ENCODE measurements at places on chromosomes 16 and 17. TPM values are rescaled to one million over a fixed set of nuclear protein-coding genes. Genes with fewer than 3 reads are reported as not detected.

DNA sequence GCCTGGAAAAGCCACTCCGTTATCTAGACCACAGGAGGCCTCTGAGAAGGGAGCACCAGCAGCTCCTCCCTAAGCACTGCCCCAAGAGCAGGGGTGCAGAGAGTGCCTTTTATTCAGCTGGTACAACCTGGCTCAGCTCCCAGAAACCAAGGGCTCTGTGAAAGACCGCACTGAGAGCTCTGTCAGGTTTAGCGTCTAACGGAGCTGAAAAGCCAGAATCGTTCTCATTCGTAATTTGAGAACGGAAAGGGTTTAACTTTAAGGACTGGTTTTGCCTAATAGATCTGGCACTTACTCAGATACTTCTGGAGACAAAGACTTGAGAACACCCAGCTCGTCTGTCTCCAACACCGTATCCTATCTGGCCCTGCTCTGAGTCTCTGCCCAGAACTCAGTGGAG, 13.5 kb downstream of the MPG start:
- no peak for DNase-seq
- no peaks in the 10 kb centered on the region for H3K4me1 ChIP-seq
- no peak overlapping the region for H3K27ac ChIP-seq
- no peaks in the 10 kb centered on the region for H3K36me3 ChIP-seq

GRCh38 chr17:50423553-50424159, 2.4 kb upstream of the ACSF2 start:
- no peaks in the 10 kb centered on the region for H3K27me3 ChIP-seq
- H3K4me1 ChIP-seq, result peaks cover 40% of the 10 kb centered on the region
- H3K4me3 ChIP-seq, result no peak overlapping the region

- peak; percentile 83 for DNase-seq
- H3K36me3 ChIP-seq, result no peaks in the 10 kb centered on the region
- H3K4me3 ChIP-seq, result peak overlapping the region; percentile 25
- H3K4me1 ChIP-seq, result peaks cover 99% of the 10 kb centered on the region
- peak overlapping the region; percentile 45 for H3K27ac ChIP-seq
These were observed 35.4 kb downstream of the CDRT15 start for GRCh38 chr17:14201021-14201987.

- peaks cover 6% of the 10 kb centered on the region for H3K36me3 ChIP-seq
- peaks cover 49% of the 10 kb centered on the region for H3K4me1 ChIP-seq
- no peak overlapping the region for H3K4me3 ChIP-seq
- H3K27ac ChIP-seq, result no peak overlapping the region
- H3K27me3 ChIP-seq, result no peaks in the 10 kb centered on the region
These were observed 12.2 kb downstream of the PRKCB start for GRCh38 chr16:23847948-23848347.

DNA sequence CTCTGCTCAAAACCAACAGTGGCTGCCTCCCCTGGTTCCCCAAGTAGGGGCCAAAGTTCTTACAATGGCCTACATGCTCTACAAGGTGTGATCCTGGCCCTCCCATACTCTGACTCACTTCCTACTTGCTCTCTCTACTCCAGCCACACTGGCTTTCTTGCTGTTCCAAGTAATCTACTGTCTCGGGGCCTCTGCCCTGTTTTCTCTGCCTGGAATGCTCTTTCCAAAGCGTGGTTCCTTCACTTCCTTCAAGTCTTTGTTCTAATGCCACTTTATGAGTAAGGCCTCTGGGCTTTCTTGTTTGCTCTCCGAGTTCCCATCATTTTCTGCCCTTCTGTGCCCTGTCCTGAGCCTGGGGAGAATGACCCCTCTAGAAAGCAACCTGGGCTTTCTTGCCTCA, 4.1 kb upstream of the CDH3 start:
- no peak for DNase-seq
- H3K27me3 ChIP-seq, result peaks cover 33% of the 10 kb centered on the region
- no peak overlapping the region for H3K4me3 ChIP-seq
- no peaks in the 10 kb centered on the region for H3K36me3 ChIP-seq
- no peak overlapping the region for H3K27ac ChIP-seq

DNA sequence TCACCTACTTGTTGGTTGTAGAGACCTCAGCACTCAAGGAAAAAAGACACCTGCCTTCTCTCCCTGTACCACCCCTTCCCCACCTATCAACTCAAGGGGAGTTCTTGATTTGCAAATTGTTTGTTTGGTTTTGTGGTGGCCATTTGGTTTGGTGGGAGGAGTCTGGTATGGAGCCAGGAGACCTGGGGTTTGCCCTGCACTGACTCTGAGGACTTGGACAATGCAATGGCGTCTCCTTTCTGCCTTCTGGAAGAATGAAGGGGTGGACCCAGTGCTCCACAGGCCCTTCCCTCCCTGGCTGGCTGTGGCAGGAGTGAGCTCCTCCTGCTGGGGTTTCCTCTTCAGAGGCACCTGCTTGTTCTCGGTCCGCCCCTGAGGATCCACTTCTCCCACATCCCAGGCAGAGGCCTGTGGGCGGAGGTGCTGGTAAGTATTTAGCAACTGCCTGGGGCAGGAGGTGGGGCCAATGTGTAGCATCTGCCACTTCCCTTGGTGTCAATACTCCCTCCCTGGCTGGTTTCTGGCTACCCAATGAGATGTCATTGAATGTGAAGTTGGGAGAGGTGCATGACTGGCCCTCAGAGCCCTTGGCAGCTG, 164.5 kb downstream of the NTN1 start:
- no peaks in the 10 kb centered on the region for H3K4me1 ChIP-seq
- no peak overlapping the region for H3K27ac ChIP-seq

DNA sequence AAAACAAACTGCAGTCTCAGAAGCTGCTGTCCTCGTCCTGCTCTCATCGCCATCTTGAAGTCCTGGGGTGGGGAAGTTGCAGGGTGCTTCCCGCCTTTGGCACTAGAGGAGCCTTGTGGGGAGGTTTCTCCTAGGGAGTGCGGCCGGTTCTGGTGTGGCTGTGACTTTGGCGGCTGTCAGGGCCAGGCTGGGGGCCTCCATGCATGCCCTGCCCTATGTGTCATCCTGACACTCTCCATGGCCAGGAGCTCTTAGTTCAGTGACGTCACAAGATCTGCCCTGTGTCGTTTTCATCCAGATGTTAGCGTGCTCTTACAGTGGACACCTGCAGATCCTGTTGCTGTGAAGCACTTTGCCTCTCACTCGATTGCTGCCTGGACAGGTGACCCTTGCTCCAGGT, 49.6 kb downstream of the PLD6 start:
- H3K4me1 ChIP-seq, result peaks cover 26% of the 10 kb centered on the region
- H3K27ac ChIP-seq, result no peak overlapping the region
- no peak for DNase-seq
- no peaks in the 10 kb centered on the region for H3K27me3 ChIP-seq
- peaks cover 30% of the 10 kb centered on the region for H3K36me3 ChIP-seq
- no peak overlapping the region for H3K4me3 ChIP-seq

DNA sequence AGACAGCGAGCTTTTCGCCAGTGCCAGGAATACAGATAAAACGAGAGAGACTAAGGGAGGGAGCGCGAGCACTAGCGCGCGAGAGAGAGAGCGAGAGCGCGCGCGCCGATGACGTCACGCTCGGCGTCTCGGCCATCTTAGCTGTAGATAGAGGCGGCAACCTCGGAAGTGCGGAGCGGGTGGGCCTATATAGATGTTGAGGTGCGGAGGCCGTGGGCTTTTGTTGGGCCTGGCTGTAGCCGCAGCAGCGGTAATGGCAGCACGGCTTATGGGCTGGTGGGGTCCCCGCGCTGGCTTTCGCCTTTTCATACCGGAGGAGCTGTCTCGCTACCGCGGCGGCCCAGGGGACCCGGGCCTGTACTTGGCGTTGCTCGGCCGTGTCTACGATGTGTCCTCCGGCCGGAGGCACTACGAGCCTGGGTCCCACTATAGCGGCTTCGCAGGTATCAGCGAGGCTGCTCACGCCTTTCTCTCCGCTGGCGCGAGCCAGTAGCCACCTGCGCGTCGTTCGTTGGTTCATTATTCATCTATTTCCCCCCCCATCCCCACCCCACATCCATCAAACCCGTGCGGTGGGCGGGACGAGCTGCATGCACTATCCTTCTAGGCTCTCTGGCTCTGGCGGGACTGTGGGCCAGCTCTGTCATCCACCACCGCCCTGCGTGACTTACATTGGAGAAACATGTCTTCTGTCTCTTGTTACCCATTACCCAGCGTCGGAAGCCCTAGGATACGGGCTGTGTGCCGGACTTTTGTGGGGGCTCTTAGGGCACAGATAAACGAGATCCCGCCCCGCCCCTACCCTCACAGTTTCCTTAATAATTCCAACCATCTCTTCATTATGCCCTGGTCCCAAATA, 795 bp downstream of the CYB5D2 start:
- peak overlapping the region; percentile 65 for H3K4me3 ChIP-seq
- no peaks in the 10 kb centered on the region for H3K27me3 ChIP-seq
- peaks cover 38% of the 10 kb centered on the region for H3K4me1 ChIP-seq
- peak; percentile 87 for DNase-seq
- peak overlapping the region; percentile 95 for H3K27ac ChIP-seq

- no peaks in the 10 kb centered on the region for H3K27me3 ChIP-seq
- H3K36me3 ChIP-seq, result no peaks in the 10 kb centered on the region
- no peak overlapping the region for H3K27ac ChIP-seq
- no peak overlapping the region for H3K4me3 ChIP-seq
- no peak for DNase-seq
These were observed 57.9 kb upstream of the C17orf78 start for GRCh38 chr17:37317867-37318266.

- H3K27me3 ChIP-seq, result no peaks in the 10 kb centered on the region
- H3K27ac ChIP-seq, result no peak overlapping the region
- DNase-seq, result no peak
- H3K36me3 ChIP-seq, result peaks cover 59% of the 10 kb centered on the region
- H3K4me3 ChIP-seq, result no peak overlapping the region
These were observed 18.2 kb downstream of the SRP68 start for GRCh38 chr17:76054112-76054476.

DNA sequence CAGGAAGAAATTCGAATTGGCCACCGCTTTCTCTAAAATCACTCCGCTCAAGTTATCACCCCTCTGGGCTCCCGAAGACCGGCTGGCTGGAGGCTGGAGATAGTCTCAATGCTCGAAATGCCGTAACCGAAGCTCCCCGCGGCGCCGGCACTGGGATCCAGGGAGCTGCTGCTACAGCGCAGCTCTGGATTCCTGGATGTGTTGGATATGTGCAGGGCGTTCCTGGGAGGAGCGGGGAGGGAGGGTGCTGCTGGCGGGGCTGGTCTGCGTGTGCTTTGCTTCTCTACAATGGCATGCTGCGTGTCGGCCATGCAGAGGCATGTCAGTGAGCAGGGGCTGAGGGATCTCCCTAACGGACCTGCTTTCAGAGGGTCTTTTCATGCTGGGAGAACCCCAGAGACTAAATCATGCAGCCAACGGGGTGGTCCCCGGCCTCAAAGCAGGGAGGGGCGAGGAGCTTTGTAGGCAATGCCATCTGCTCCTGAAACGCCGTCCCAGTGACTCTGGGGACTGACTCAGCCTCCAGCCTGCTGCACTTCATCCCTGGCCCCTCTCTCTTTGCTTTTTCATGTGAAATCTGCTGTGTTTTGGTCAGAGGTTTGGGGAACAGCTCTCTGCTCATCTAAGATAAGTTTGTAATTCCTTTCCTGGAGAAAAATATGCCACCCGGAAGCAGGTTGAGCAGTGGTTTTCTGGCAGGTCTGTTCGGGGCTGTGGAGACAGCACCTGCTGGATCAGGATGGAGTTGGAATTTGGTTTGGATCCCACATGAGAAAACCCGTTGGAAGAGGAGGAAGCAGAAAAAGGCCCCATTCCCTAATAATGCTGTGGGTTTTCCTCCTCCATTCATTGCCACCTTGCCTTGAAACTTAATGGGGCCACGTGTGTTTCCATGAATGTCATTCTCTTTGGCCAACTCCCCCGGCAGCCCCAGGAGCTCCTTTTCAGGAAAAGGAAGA, 311.4 kb downstream of the SEC14L1 start:
- H3K4me3 ChIP-seq, result peak overlapping the region; percentile 95
- H3K4me1 ChIP-seq, result peaks cover 57% of the 10 kb centered on the region
- no peak for DNase-seq
- H3K27me3 ChIP-seq, result no peaks in the 10 kb centered on the region
- H3K27ac ChIP-seq, result peak overlapping the region; percentile 77

GRCh38 chr16:4550591-4550990, 5.5 kb upstream of the C16orf96 start:
- no peak for DNase-seq
- no peaks in the 10 kb centered on the region for H3K36me3 ChIP-seq
- no peaks in the 10 kb centered on the region for H3K27me3 ChIP-seq
- H3K4me3 ChIP-seq, result no peak overlapping the region
- H3K4me1 ChIP-seq, result no peaks in the 10 kb centered on the region

DNA sequence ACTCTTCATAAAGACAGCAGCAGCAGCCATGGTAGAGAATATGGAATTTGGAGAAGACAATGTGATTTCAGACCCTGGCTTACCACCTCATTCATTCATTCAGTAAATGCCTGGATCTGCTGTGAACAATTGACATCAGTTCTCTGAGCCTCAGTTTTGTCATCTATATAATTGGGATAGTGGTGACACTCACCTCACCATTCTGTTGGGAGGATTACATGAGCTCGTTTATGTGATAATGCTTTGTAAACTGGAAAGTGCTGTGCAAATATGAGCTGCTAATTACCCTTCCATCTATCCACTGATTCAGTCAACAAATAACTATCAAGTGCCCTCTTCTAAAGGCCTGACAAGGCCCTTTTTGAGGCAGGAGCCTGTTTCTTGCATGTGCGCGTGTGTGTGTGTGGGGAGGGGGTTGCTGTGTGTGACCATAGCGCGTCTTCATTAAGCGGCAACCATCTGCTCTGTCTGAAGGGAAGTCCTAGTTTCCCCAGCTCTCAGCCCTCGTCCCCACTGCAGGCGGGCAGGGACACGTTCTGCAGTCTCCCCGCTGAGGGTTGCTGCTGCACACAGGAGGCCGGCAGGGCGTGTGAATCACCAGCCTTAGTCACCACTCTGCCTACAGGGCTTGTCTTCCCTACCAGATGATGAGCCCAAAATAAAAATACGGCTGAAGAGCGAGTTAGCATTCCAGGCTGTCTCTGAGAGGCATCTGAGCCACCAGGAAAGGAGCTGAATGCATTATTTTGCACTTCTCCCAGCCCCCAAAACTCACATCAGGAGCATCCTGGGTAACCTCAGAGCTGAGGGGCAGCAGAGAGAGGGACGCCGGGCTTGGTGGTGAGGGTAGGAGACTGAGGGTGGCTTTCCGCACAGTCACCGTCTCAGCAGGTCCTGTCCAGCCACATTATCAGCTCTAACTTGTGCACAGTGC, 19.9 kb downstream of the ARL4D start:
- H3K4me3 ChIP-seq, result no peak overlapping the region
- H3K27me3 ChIP-seq, result no peaks in the 10 kb centered on the region
- H3K4me1 ChIP-seq, result no peaks in the 10 kb centered on the region
- no peak for DNase-seq
- no peak overlapping the region for H3K27ac ChIP-seq

The CACNB1 gene
- total RNA-seq, result 12.3 TPM

The ADAD2 gene
- 0.40 TPM for total RNA-seq

The BEAN1 gene
- total RNA-seq, result not detected

The CASKIN2 gene
- total RNA-seq, result 6.9 TPM

The BAHCC1 gene
- total RNA-seq, result not detected

The ITGB4 gene
- 1.8 TPM for total RNA-seq

The CLDN6 gene
- total RNA-seq, result not detected

The SLC2A4 gene
- total RNA-seq, result 0.24 TPM

The P2RX5 gene
- 9.8 TPM for total RNA-seq

All from CD8-positive, alpha-beta memory T cell (primary cell).